ENCODE measurements at places on chromosomes 11 and 22. TPM values are rescaled to one million over a fixed set of nuclear protein-coding genes. Genes with fewer than 3 reads are reported as not detected.

The HTR3A gene
- total RNA-seq, result not detected

The ANKK1 gene
- total RNA-seq, result not detected

The SLC15A3 gene
- not detected for total RNA-seq

The OR51A7 gene
- not detected for total RNA-seq

The OR8G5 gene
- not detected for total RNA-seq

The DEFB131B gene
- total RNA-seq, result not detected

The F2 gene
- 2.3 TPM for total RNA-seq
